Endothelial cell of umbilical vein (primary cell): ENCODE measurements at places on chromosomes 13 and 19. TPM values are rescaled to one million over a fixed set of nuclear protein-coding genes. Genes with fewer than 3 reads are reported as not detected.

DNA sequence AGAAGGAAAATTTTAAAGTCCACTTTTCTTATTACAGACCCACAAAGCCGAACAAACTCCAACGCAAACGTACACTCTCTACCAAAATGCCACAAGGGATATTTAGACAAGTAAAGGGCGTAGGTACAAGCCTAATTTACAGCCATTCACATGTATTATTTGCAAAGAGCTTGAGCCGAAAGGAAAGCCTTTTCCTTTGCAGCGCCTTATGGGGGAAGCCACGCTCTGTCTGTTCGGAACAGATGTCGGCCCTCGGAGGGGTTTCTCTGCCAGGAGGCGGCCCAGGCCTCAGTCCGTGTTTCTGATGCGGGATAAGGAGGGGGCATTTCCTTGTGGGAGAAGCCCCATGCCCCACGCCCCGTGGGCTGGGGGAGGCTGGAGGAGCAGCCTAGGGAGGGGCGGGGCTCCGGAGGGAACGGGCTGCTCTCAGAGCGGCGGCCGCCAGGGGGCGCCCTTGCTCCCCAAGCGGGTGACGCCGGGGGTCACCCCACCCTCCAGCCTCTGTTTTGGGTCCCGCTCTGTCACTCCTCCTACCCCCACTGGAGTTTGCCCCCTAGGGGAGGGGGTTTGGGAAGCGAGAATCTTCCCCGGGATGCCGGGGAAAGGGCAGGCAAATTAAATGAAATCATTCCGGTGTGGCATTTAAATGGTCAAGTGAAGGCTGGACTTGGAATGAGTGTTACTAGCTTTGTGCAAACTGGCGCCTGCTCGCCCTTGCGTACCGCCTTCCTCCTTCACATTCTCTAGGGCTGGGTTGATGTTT, 2.9 kb downstream of the HTR2A start:
- peak; percentile 43 for DNase-seq

- DNase-seq, result no peak
Observed at GRCh38 chr13:100075700-100076587, 12.9 kb upstream of the PCCA start.

DNA sequence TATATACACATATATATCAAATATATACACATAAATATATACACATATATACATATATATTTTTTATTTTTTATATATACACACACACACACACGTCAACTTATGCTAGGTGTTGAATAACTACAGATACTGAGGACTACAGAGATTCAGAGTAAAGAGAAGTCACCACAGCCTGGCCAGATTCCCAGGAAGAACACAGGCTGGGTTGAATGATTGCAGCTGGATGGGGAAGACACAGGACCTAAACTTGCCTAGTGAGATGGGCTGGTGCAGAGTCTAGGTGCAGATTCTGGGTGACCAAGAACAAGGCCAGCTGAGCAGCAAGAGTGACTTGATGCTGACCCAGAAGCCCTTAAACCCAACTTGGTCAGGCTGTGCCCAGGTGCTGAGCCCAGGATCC, 241.3 kb downstream of the KCTD12 start:
- no peak for DNase-seq

DNA sequence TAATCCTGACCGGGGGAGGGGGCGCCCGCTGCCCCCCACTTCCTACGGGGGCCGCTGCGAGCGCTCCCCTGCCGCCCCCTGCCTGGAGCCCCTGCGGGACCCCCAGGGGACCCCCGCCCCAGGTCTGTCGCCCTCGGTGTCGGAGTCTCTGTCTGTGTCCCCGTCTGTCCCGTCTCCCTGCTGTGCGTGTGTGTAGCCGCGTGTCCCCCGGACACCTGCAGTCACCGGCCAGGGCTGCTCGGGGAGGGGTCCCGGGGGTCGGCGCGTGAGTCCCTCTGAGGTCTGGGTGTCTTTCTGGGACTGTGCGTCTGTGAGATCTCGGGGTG, 7.7 kb upstream of the NFIC start:
- no peak for DNase-seq

DNA sequence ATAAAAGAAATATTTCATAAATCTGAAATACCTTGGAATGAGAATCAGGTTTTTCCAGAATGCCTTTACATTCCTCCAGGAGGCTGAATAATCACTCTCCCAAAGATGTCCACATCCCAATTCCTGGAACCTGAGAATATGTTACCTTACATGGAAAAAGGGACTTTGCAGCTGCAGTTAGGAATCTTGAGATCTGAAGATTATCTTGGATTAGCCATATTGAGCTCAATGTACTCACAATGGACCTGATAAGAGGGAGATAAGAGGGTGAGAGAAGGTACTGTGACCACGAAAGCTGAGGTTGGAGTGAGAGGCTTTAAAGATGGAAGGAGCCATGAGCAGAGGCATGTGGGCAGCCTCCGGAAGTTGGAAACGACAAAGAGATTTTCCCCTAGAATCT, 36.8 kb upstream of the MBNL2 start:
- DNase-seq, result no peak

- no peak for DNase-seq
Observed at GRCh38 chr13:98348466-98349200, 171.6 kb upstream of the RNF113B start.

DNA sequence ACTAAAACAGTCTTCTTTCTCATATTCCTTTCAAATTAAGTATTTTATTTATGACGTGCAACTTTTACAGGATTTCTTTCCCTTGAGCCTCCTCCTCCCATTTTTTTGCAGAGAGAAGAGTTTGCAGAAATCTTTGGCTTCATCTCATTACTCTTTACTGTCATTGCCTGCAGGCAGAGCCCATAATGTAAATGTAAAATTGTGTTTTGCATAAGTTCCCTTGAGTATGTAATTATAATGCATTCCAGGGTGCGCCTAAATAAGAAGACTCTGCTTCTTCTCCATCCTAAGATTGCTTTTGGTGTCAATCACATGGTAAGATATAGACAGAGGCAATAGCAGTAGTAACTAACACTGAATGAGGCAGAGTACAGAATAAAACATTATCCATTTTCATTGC, 23.0 kb downstream of the MIR17HG start:
- no peak for DNase-seq

DNA sequence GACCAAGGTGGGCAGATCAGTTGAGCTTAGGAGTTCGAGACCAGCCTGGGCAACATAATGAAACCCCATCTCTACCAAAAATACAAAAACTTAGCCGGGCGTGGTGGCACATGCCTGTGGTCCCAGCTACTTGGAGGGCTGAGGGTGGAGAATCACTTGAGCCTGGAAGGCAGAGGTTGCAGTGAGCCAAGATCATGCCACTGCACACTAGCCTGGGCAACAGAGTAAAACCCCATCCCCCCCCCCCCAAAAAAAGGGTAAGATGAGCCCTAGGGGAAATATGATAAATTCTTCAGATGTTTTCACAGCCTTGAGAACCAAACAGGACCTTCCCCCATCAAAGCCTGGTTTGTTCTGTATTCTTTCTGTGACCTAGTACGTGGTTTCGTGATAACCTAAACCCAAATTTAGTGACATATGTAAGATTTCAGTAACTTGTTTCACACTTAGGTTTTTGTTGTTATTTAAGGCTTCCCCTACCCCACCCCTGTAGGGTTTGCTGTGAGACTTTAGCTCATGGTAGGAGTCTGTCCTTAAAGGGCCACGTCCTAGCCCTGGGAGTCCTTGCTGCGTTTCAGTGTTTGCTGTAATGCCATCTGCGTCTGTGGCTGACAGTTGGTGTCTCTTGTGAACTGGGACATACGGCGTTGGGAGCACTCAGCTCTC, 49.6 kb downstream of the MYO9B start:
- DNase-seq, result no peak

DNA sequence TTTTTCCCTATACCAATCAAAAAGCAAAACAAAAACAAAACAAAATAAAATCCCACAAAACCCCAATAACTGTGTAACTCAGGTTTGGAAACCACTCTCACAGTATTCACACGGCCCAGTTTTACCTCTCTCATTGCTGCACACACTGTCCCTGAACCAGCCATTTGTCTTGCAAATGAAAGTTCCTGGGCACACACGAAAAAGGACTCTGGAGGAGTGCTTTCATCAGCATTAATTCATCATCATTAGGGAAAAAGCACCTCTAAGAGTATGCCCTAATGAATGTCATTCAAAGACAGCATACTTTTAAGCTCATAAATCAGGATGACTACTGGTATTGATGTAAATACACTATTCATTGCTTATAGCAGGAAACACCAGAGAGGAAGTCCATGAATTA, 306.3 kb downstream of the DNAJC15 start:
- peak; percentile 6 for DNase-seq

DNA sequence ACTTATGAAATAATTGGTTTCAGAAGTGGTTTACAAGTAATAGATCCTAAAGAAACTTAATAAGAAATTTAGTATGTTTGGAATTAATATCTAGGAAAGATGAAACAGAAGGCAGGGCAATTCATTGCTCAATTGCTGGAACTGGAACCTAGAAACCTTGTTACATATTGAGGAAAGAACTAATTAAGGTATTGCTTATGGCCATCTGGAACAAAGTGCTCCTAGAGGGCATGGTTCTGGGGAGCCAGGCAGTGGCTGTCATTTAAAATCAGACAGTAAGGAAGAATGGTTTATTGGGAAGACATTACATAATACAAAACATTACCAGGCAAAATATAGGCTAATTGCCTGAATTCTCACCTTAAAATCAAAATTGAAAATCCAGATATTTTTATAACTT, 224.1 kb downstream of the SLITRK6 start:
- no peak for DNase-seq

- DNase-seq, result no peak
Observed at GRCh38 chr19:35076657-35077056, 35.1 kb downstream of the HPN start.

DNA sequence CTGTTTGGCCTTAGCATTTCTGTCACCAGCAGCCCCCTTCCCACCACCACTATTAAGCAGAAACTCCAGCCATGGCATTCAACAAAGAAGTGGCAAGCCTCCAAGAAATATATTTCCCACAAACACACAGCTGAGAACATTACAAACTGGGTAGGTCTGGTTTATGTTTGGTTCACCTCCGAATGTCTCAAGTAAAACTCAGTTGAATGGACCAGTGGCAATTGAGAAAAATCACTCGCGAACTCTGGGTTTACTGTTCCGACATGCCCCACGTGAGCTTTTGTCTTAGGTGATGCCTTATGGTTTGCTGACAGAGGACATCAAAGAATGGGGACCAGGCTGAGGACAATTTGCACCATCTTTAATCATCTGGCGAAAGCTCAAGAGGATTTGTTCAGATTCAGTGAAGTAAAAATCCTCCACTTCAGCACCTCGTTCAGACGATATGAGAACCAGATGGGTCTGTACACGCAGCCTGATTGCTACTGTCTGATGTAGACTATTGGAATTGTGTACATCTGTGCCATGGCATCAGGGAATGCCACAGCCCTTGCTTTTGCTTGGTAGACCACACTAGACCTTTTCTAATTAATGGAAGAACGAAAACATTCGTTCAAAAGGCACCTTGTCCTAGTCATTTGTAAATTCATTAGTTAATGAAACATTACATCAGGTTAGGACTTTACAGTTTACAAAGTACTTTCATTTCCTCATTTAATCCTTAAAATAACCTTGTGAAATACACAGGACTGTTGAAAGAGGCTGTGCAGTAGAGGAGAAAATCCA, 59.4 kb downstream of the SLC10A2 start:
- no peak for DNase-seq

DNA sequence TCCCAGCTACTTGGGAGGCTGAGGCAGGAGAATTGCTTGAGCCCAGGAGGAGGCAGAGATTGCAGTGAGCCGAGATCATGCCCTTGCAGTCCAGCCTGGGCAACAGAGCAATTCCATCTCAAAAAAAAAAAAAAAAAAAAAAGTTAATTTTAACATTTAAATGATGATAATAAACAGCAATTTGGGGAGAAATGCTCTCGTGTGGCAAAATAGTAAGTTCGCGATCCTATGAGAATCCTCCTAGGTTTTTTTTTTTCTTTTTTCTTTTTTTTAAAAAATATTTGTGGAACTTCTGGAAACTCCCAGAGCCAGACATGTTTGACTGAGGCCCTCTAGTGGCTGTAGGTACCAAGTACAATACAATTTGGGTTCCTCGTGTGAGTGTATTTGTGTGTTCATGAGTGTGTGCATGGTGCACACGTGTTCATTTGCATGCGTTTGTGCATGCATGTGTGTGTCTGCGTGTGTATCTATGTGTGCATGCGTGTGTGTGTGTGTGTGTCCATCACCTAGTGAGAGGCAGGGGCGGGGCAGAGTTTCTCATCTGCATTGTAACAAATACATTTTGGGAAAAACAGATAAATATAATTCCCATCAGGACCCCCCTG, 31.2 kb downstream of the TMPRSS9 start:
- DNase-seq, result peak; percentile 73

- DNase-seq, result no peak
Observed at GRCh38 chr13:50923272-50923671, 13.7 kb downstream of the RNASEH2B start.

- DNase-seq, result peak; percentile 58
Observed at GRCh38 chr13:113654175-113654560, 3.8 kb downstream of the ATP4B start.

- DNase-seq, result no peak
Observed at GRCh38 chr19:2560369-2560768, 84.4 kb downstream of the GADD45B start.

DNA sequence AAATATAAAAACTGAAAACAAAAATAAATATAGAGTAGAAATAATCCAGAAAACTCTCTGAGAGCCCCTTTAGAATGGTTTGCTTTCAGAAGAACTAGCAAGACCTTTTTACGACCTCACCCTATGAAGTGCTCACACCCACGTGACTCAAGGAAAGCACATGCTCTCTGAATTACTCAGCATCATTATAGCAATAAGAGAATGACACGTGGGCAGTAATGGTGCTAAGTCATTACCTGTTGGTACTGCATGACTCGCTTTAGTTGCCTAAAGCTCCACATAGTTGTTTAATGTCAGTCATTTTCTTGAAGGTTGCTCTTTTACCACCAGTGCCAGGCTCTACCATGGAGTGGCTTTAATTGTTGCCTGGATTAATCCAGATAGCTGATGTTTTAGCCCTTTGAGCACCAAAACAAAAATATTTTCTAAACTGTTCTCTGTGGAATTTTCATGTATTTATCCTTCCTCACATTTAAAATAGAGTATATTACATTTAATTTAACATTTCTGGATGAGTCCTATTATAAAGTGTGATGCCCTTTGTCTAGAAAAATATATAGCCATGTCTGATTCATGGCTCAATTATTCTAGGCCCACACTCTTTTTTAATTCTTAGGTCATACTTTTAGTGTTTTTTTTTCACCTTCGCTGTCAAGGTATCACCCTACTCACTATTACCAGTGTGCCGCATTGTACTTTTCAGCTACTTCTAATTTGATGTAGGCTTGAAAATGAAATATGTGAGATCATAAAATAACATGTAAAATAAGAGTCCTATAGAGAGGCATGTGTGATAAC, 56.8 kb downstream of the THSD1 start:
- DNase-seq, result peak; percentile 51

- DNase-seq, result peak; percentile 48
Observed at GRCh38 chr19:57830071-57830602, at the start of gene ZNF587B. Gene ZNF587B, plus strand, starts transcription at chr19:57830299. Its CDS starts 230 bp downstream, at chr19:57830529.

Gene PRKD2
- polyA plus RNA-seq, result 40.4 and 42.4 TPM in 2 replicates

Gene ZNF256
- polyA plus RNA-seq, result 1.5 and 1.9 TPM in 2 replicates

Gene FGF9
- polyA plus RNA-seq, result not detected in 2 replicates

Gene KASH5
- 0.03 TPM in 1 of 2 replicates, not detected in the other for polyA plus RNA-seq

Gene PSG7
- polyA plus RNA-seq, result not detected in 2 replicates
